Urothelium cell line (cell line): ENCODE measurements at places on chromosomes 4 and X.

GRCh38 chr4:174460684-174461083 is 61.6 kb downstream of the HPGD start:
- no peak for DNase-seq

DNA sequence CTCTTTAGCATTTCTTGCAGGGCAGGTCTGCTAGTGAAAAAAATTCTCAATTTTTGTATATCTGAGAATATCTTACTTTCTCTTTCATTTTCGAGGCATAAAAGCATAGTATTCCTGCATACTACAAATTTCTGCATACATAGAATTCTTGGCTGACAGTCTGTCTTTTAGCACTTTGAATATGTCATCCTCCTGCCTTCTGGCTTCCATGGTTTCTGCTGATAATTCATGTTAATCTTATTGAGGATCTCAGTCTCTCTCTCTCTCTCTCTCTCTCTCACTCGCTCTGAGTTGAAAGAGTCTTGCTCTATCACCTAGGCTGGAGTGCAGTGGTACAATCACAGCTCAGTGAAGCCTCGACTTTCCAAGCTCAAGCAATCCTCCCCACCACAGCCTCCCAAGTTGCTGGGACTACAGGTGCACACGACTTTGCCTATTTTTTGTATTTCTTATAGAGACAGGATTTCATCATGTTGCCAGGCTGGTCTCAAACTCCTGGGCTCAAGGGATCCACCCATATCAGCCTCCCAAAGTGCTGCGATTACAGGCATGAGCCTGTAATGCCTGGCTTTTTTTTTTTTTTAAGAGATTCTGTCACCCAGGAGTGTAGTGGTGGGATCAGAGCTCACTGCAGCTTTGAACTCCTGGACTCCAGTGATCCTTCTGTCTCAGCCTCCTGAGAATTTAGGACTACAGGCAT is 161.3 kb downstream of the FNIP2 start:
- no peak for DNase-seq

DNA sequence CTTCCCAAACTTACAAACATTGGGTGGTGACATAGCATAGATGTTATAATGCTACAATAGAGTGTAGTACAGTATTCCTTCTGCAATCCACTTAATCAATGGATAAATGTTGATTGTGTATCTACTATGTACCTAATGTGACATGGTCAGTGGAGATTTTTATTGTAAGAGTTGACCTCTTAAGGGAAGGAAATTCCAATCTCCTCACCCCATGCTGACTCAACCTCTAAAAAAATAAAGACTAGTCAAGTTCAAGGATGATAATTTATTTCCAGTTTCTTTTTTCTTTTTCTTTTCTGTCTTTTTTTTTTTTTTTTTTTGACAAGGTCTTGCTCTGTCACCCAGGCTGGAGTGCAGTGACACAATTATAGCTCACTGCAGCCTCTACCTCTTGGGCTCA is 206.5 kb upstream of the STS start:
- no peak for DNase-seq

GRCh38 chr4:26822546-26822945 is 38.1 kb upstream of the STIM2 start:
- no peak for DNase-seq

GRCh38 chr4:185190306-185190856 is 13.4 kb downstream of the CFAP97 start:
- DNase-seq, result no peak

- no peak for DNase-seq
Measured at GRCh38 chrX:23766650-23767551, 16.1 kb upstream of the SAT1 start.

- peak; percentile 59 for DNase-seq
Measured at GRCh38 chr4:148376151-148376550, 66.1 kb downstream of the NR3C2 start.

DNA sequence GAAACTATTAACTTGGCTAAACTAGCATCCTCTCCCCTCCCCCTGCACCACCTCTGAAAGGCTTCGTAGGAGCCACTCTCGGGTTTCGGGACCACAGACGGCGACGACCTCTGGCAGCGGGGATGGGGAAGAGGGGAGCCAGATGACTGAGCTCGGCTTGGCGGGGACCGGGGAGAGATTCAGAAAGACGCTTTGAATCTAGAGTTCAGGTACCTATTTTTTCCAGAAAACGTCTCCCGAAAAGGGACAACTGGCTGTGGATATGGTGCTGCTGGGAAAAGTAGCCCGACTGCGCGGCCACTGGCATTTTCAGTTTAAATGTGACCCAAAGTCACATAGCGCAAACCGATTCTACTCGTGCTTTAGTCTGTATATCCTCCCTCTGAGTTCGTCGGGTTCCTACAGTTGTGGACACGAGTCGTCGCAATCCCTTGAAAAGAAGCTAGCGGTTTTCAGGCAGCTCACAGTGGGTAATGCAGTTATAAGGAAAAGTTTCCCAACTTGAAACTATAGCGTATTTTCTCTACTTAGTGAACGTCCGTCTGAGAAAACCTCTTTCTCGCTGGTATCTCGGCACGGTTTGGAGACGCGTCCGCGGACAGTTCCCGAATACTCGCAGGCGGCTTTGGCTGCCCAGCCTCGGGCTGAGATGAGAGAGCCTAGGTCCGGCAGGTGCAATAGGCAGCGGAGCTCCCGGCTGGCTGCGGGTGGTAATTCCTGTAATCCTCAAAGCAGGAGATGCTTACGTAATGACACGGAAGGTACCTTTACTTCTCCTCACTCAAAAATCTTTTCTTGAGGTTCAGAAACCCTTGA is 1.3 kb downstream of the PARM1 start:
- no peak for DNase-seq
